GM06990 (cell line): ENCODE measurements at places on chromosomes 4 and X.

DNA sequence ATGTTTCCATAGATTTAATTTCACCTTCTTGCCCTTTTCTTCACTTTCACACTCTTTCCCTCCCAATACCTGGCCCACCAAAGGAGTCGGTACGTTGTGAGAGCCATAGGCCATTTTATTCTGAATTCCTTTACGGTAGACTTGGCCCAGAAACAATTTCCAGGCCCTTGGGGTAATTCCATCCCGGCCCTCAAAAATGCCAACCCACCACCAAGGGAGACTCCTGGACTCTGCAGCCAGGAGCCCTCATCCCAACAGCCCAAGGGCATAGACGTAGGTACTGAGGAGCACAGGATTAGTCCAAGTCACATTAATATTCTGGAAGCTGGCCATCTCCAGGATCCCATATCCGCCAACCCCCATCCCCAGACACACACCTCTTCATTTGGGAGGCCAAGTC lies 102.9 kb downstream of the LIMCH1 start:
- DNase-seq, result no peak

- DNase-seq, result no peak
These were observed 99.5 kb downstream of the EFHC2 start for GRCh38 chrX:44244008-44244407.

- DNase-seq, result peak; percentile 62
These were observed 25.7 kb upstream of the CSF2RA start for GRCh38 chrX:1242891-1243402.

DNA sequence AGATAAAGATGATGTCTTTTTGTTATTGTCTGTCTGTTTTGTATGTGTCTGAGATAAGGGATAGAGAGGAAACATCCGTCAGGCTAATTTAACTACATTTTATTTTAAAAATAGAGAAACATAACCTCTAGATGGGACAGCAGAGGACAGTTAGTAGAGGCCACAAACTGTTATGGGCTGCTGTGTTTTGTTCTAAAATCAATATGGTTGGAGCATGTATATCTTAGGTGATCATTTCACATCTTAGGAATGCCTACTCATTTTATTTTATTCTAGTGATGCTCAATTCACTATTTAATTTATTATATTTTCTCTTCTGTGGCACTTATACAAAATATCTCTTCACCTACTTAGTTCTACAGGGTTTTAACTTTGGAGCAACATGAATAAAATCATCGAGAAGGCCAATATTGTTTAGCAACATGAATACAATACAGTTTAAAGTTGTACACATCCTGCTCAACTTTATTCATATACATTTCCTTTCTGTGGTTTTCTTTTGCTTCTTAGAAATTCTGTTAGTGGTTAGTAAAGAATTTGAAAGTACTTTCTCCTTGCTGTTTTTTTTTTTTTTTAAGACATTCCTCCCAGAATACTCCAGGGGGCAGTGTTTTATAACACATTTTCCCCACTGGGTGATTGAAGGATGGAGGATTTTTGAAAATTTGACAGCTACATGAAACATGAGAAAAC lies 392.9 kb downstream of the UNC5C start:
- DNase-seq, result no peak

DNA sequence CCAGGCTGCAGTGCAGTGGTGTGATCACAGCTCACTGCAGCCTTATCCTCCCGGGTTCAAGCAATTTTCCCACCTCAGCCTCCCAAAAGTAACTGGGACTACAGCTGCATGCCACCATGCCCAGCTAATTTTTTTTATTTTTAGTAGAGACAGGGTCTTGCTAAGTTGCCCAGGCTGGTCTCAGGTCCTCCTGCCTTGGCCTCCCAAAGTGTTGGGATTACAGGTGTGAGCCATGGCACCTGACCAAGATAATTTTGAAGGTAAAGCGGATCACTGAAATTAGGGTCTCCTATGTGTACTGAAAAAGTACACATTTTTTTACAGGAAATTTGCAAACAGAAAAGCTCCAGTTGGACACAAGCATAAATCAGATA lies 4.8 kb downstream of the SAT1 start:
- no peak for DNase-seq

- no peak for DNase-seq
These were observed 247.6 kb downstream of the PAPSS1 start for GRCh38 chr4:107472265-107472948.

DNA sequence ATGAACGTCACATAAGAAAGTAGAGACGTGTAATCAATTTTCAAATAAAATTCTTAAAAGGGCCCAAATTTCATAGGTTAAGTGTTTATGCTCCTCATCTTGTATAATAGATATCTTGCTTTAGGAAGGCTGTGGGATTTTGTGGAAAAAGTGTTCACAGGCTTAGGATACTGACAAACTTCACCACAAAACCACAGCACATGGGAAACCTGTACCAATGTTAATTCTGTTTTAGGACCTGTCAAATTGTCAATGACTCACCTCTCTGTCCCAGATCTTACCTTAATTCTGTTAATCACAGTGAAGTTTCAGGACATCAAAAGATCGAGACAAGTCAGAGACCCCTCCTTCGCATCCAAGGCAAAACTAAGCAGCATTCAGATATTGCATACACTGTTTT lies 24.2 kb downstream of the FGFBP1 start:
- no peak for DNase-seq

DNA sequence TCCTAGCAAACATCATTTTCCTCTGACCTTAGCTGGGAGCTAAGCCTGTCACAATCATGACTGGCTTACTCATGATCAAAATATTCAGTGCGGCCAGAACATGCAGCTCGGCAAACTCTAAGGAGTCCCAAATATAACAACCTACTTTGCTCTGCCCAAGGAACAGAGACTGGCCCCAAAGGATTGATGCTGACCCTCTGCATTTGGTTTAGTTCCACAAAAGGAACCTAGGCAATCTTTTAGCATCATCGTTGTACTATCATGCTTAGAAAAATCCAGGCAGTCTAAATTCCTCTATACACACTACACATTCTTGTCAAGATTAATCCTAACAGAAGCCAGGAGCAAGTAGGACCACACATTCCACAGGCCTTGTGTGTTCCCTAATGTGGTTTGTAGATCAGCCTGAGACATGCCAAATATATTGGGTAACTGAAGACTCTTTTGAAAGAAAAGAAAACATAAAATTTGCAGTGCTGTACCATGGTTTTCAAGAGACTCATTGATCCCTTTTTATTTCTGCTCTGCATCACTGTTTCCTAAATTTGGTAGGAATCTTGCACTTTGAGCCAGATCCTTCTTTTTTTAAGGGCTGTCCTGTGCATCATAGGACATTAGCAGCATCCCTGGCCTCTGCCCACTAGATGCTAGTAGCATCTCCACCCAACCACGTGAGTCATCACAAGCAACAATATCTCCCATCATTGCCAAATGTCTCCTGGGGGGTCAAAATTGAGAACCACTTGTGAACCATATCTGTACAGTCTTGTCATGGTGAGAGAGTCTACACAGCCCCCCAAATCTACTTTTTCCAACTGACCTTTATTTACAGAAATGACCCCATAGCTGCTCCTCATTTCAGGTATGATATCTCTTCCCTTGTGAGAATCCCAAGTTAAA lies 17.6 kb upstream of the CC2D2A start:
- no peak for DNase-seq

DNA sequence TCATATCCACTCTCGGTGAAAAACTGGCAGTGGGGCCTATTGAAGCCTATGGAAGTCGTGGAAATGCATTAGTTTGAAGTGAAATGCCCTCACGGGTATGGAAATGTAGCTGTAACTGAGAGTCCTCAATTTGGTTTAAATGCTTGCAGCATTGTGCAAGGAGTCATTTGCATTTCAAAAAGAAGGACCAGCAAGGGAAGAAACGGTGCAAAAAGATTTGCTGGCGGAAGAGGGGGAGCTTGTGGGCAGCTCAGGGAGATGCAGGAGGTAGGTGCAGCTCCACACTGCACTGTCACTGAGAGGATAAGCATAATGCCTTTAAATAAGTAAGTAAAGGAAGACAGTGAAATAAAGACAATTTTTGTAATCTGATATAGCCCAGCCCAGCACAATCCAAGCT lies 400.4 kb upstream of the DIPK2B start:
- no peak for DNase-seq

DNA sequence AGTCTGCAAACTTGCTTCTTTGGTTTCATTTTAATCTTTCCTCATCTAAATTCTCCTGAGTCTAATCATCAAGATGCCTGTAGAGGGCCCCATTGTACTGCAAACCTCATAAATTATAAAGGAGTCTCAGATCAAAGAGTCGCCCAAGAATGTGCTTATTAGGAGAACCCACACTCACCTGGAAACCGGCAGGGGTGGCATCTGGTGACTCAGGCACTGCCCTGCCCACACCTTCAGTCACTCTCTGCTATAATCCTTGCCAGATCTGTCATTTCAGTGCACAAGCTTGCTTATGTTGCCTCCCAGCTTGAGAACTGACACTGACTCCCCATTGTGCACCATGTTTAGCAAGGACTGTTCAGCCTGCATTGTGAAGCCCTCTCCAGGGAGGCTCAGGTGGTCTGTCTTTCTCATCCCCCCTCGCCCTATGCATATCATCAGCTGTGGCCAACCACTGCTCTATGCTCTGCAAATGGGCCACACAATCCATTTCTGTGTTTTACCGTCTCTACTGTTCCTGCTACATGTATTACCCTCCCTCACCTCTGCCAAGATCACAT lies 12.4 kb downstream of the EPGN start:
- DNase-seq, result peak; percentile 25

DNA sequence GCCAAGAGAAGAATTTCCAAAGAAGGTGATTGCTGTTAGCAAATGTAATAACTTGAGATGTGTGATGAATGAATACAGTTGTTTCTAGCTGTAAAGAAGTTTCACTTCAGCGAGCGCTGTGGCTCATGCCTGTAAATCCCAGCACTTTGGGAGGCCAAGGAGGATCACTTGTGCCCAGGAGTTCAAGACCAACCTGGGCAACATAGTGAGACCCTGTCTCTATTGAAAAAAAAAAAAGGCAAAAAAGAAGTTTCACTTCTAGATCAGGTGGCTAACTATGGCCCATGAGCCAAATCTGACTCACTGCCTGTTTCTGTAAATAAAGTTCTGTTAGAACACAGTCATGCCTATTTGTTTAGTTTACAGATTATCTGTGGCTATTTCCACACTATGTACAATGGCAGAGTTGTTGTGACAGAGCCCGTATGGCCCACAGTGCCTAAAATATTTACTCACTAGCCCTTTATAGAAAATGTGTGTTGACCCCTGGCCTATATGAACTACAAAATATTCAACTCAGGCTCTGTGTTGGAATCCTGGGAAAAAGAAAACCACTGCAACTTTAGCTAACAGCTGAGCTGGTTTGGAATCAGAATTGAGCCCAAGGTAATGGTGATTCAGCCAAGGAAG lies 54.1 kb upstream of the PRPS1 start:
- no peak for DNase-seq

GRCh38 chr4:18020145-18020670 lies 1.3 kb downstream of the LCORL start:
- peak; percentile 24 for DNase-seq
